ENCODE measurements at places on chromosomes 2 and 18.

- no peak for DNase-seq
Observed at GRCh38 chr2:201975434-201975833, 58.2 kb upstream of the FZD7 start.

DNA sequence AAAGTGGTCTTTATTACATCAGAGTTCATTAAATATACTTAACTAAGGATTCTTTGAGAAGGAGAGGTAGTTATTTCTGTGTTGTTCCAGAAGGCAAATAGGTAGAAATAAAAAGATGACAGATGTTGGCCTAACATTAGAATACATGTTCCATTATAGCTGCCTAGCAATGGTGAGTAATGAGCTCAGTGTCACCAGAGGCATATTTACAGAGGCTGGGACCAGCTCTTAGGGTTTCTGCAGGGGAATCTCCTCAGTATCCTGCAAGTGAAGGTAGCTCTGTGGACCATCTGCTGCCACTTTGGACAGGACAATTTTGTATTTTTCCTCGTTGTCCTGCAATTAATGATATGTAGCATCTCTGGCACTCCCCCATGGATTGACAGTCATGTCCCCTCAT is 416.0 kb downstream of the THSD7B start:
- DNase-seq = no peak

GRCh38 chr2:241020201-241020600 is 21.8 kb downstream of the SNED1 start:
- DNase-seq = no peak

- no peak for DNase-seq
Observed at GRCh38 chr18:68484241-68484640, 230.7 kb downstream of the TMX3 start.

- DNase-seq = no peak
Observed at GRCh38 chr18:27860701-27861107, 316.2 kb downstream of the CDH2 start.

GRCh38 chr2:225400060-225400511 is 576 bp downstream of the NYAP2 start:
- DNase-seq = no peak

GRCh38 chr2:158740127-158740526 is 55.0 kb upstream of the DAPL1 start:
- no peak for DNase-seq

GRCh38 chr18:36762074-36762473 is 66.7 kb downstream of the TPGS2 start:
- no peak for DNase-seq

- no peak for DNase-seq
Observed at GRCh38 chr18:31973929-31974546, 31.1 kb upstream of the TRAPPC8 start.

GRCh38 chr2:68857855-68858456 is 13.2 kb downstream of the BMP10 start:
- no peak for DNase-seq

DNA sequence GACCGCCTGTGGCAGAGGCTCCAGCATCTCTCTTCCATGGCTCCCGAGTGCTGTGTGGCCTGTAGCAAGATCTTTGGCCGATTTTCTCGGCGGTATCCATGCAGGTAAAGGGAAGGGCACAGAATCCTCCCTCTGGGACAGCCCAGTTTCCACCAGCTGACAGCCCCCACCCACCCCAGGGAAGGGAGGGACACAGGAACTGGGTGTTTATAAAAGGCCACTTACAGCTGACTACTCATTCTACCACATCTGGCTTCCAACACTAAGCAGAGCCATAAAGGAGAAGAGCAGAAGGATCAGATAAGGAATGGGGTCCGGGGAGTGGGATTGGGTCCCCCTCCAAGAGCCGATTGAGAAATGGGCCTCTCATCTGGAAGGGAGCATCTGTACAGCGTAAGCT is 20.2 kb downstream of the RUFY4 start:
- no peak for DNase-seq

DNA sequence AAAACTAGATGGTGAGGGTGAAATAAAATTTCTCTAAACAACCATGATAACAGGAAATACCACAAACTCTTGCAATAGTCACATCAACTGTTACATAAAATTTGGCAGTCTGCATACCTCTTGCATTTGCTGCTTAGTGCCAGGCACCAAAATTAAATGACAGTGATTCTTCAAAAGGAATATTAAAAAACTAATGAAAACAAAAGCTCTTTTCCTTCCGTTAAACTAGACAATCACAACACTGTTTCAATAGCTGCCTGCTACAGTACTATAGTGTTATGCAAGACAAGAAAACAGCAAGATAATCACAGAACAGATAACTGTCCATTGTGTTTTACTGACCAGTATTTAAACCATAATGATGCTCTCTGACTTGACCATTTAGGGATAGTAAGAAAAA is 239.0 kb upstream of the SMAD7 start:
- no peak for DNase-seq

DNA sequence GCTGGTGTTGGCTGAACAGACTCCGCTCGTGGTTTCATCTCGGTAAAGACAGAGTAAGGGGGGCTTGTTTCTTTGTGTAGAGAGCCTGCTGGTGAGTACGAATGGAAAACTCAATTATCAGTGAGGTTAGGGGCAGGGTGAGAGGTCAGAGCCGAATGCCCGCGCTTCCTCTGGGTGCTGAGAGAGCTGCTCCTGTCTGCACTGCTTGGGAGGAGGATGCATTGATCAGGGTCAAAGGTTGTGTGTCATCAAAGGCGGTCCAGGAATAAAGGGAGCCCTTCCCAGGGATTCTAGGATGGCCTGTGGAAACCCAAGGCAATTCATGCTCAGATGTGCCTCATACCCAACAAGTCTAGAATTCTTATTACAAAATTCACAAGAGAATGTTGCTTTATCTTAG is 143.9 kb downstream of the MYCN start:
- DNase-seq = no peak

DNA sequence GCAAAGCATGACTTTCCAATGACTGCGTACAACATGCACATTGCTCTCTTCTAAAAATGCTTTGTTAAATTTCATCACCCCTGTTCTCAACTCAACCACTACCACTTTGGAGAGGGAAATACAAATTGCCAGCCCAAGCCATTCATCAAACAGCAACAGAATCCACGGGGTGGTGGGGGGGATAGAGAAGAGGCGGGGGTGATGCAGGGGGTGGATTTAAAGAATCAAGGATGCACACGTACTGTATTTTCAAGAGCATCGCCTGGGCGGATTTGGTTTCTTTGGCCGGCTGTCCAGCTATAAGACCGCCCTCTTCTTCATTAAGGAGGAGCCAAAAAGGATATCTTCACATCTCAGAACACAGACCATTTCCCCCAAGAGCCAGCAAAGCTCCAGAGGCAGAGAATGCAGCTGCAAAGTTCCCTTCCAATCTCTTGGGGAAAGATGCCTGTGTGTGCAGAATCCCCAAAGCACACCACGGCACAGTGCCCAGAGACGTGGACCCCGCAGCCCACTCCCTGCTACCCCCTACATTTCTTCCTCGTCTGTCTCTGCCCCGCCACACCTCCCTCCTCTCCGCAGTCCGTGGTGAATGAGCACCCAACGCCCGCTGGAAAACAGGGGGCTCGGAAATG is 977 bp downstream of the SLC8A1 start:
- no peak for DNase-seq

- DNase-seq = no peak
Observed at GRCh38 chr18:25724997-25725396, 365.4 kb downstream of the SS18 start.

DNA sequence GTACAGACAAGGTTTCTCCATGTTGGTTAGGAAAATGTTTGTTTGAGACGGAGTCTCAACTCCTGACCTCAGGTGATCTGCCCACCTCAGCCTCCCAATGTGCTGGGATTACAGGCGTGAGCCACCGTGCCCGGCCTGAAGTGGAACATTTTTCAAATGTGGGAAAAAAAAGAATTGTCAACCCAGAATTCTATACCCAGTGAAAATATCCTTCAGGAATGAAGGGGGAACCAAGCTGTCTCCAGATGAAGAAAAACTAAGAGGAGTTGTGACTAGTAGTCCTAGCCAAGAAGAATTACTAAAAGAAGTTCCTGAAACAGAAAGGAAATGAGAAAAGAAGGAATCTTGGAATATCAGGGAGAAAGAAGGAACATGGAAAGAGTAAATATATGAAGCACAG is 25.7 kb downstream of the RAPGEF4 start:
- no peak for DNase-seq

GRCh38 chr2:175557810-175558377 is 376.4 kb upstream of the ATP5MC3 start:
- no peak for DNase-seq

DNA sequence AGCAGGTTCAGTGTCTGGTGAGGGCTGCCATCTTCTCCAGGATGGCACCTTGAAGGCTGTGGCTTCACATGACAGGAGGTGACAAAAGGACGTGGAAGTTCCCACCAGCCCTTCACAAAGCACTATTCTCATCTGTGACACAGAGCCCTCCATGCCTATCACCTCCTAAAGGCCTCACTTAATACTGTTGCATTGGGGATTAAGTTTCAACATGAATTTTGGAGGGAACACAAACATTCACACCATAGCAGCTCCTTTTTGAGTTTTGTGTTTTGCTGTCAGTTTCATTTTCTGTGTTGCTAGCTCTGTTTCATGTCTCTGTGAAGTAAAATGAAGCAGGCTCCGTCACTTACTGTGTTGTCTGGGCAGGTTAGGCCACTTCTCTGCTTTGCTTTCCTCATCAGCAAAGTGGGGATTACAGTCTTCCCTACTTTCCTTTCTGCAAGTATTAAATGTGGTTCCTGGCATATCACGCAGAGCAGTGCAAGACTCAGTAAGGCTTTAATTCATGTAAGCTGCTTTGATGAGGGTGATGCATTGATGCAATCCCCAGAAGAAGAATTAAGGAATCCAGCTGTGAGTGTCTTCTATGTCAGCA is 31.6 kb downstream of the LIMS1 start:
- DNase-seq = no peak

DNA sequence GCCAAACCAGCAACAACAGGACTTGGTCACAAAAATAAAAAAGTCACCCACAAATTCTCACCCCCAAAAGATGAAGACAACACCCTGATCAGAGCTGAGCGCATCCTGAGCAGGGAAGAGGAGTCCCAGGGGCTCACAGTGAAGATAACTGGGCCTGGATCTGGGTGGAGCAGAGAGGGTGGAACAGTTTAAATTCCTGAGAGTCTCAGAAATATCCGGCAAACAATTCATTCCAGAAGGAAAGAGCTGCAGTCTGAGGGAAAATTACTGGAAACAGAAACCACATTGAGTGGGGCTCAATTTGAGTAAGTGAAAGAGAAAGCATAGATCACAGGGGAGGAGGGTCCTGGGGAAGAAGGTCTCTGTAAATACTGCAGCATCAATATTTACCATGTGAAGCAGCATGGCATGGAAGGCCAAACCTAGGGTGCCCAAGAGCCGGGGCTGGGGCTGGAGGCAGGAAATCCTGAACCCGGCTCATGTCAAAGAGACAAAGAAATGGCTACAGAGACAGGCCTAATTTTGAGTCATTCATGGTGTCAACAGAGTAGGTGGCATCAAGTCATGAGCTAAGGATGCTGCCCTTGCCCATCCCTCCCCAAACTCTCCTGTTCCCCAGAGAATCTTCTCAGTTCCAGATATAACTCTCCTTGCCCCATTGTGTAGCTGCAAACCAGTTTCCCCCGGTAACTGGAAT is 61.4 kb upstream of the ZBTB7C start:
- no peak for DNase-seq

GRCh38 chr2:42510191-42510590 is 16.4 kb upstream of the KCNG3 start:
- no peak for DNase-seq

- DNase-seq = no peak
Observed at GRCh38 chr18:12659904-12660605, 2.1 kb upstream of the SPIRE1 start.

GRCh38 chr2:9770308-9771100 is 72.8 kb upstream of the TAF1B start:
- no peak for DNase-seq

GRCh38 chr2:181419129-181419855 is 37.9 kb upstream of the ITGA4 start:
- no peak for DNase-seq

DNA sequence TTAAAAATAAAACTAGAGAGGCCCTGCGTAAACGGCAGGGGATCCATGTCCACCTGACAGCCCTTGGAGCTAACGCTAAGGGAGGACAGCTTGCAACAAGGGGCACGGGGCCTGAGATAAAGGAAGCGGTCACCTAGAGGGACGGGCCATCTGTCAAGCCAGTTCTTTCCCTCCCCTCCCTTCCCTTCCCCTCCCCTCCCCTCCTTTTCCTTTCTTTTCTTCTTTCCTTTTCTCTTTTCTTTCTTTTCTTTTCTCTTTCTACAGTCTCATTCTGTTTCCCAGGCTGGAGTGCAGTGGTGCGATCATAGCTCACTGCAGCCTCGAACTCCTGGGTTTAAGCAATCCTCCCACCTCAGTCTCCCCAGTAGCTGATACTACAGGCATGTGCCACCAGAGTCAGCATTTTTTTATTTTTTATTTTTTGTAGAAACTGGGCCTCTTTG is 34.5 kb upstream of the CTAGE1 start:
- DNase-seq = no peak

- DNase-seq = no peak
Observed at GRCh38 chr2:232873292-232873908, 3.3 kb downstream of the SNORC start.

DNA sequence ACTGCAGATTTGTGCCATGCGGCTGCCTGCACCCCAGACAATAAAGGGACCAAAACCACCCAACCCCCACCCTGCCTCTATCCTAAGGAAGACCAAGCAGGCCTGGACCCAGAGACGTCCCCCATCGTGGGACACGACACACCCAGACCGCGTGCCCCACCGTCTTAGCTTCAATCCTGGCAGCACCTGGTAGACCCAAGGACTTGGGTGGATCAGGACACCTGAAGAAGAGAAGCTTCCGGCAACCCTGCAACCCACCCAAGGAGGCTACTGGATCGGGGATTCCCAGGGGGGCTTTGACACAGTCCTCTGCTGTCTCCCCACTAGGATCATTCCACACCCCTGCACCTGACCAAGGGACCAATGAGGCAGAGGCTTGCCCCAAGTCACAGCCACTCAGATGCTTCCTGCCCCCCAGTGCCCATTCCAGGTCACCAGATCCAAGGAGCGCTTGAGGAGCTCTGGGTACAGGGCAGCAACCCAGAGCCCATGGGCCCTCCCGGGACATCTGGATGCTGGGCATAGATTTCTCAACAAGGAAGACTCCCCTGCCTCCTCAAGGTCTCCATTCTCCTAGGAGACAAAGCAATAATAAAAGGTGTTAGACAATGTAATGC is 3.6 kb downstream of the ALPI start:
- DNase-seq = no peak
